ENCODE measurements at places on chromosomes 11 and 22.

DNA sequence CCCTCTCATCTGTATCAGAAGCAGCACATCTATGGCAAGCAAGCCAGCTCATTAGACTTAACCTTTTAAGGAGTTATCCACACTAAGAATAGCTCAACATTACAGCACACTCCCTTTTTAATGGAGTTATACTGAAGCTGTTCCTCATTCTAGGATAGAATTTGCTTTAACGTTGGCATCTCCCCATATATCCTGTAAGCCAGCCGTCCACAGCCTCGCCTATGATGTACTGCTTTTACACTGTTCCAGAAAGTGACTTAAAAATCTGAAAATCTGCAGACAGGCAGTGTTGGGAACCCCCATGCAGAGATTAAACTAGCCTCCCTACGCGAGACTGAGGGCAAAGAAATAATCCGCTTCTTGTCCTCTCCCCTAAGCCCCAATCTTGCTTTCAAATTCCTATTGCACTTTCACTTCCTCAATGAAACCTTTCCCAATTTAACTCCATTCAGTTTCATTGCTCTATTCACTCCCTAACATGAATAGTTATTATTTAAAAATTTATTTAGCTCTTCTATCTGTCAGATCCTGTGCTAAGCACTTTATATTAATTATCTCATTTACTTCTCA is 225.0 kb downstream of the BLID start:
- no peak for DNase-seq

DNA sequence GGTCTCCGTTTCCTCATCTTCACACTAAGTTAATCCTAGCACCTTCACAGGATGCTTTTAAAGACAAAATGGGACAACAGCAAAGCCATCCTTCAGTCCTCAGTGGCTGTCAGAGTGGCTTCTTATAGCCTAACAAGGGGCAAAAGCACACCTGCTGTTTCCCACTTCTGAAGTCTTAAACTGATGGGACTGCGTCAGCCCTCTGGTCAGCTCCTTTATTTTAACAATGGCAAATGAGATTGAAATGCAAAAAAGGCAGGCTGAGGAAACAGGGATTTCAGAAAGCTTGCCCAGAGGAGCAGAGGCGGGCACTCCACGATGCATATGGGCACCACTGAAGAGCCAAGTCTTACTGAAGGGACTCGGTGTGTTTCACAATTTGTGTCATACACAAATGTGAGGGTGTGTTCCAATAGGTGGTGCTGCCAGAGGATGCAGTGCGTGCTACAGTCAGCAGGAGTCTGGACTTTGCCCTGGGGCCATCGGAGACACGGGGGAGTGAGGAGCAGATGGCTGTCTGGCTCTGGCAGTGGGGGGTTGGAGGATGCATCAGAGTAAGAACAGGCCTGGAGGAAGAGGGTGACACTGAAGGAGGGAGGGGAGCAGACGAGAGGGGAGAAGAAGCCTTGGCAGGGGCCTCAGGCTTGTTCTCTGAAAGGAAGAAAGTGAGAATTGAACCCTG is 47.3 kb downstream of the TENM4 start:
- DNase-seq = no peak

DNA sequence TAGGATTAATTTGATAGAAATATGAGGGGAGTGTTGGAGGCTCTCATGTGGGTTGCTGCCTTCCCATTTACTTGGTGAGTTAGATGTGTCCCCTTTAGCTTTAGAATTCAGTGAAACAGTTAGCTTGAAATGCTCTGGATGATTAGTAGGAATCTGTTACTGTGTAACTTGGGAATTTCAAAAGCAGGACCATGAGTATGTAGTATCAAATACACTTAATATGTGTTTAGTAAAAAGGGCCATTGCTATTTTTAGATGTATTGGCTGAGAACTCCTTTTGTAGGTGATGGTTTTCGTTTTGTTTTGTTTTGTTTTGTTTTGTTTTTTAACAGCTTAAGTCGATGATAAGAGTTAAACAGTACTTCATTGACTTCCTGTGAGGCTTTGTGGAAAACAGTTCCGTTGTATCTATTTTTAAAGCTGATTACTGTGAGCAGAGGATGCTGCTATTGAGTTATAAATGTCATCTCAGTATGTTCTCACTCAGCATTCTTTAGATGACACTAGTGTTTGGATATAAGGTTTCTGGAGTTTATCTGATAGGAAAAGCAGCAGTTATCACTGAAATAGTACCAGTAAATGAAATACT is 53.5 kb downstream of the MCAM start:
- DNase-seq = no peak

- no peak for DNase-seq
Observed at GRCh38 chr11:77190331-77191075, 62.5 kb downstream of the MYO7A start.

- peak; percentile 67 for DNase-seq
Observed at GRCh38 chr11:119729951-119730613, 1.1 kb upstream of the NECTIN1 start.

- DNase-seq = no peak
Observed at GRCh38 chr22:20551805-20552442, 44.5 kb downstream of the MED15 start.

- no peak for DNase-seq
Observed at GRCh38 chr11:33617672-33618350, 82.8 kb downstream of the C11orf91 start.

DNA sequence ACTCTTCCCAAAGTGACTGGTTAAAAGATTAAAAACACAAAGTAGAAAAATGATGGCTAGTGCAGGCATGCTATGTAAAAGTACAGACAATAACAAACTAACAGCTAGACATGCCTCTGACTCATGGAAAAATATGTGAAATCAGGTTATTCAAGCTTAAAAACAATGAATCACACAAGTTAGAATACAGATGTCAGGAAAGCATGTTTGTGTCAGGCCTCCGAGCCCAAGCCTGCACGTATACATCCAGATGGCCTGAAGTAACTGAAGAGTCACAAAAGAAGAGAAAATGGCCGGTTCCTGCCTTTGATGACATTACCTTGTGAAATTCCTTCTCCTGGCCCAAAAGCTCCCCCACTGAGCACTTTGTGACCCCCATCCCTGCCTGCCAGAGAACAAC is 110.1 kb downstream of the NOX4 start:
- DNase-seq = peak; percentile 77

DNA sequence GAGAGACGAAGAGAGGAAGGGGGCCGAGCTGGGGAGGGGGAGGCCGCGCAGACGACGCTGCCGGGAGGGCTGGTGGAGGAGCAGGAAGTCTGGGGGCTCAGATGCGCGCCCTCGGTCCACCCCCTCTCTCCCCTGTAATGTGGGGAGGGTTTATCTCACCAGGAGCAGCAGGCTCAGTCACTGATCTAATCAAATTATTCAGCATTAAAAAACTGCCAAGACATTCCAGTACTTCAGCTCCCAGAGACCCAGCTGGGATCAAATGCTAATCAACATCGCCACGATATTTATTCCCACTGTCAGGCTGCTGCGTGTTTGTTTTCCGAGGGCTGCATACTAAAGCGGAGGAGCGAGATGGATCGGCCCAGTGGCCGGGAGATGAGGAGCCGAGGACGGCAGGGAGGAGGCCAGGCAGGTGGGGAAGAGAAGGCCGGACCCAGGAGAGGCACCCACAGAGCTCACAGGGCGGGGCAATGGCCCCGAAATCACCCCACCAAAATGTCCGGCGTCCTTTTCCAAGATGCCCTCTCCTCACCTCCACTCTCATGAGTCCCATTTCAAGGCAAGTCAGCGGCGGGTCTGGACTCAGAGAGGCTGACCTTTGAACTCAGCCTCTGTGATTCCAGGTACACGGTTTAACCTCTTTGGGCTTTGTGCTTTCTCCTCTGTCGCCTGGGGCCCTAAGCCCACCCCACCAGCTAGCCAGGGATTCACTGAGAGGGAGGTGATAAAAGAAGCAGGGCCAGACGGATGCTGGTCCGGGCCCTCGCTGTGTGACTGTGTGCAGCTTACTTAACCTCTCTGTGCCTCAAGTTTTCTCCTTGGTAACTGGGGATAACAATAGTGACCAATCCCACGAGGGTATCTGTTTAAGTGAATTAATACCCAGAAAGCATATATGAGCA is 502.1 kb downstream of the MN1 start:
- DNase-seq = no peak
